ENCODE measurements at places on chromosomes 16 and 17.

DNA sequence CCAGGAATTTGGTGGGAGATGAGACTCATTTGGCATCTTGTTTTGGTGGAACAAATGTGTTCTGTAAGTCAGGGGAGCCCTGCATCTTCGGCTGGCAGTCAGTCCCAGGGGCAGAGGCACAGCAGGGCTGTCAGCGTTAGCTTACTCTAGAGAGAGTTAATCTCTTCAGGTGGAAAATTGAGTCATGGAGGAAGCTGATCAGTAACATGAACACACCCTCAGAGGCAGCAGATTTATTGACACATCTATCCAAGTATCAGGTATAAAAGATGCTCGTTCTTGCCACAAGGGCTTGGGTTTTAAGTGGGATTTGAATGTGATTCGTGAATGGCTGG lies 55.2 kb downstream of the EPN2 start:
- no peak for DNase-seq

DNA sequence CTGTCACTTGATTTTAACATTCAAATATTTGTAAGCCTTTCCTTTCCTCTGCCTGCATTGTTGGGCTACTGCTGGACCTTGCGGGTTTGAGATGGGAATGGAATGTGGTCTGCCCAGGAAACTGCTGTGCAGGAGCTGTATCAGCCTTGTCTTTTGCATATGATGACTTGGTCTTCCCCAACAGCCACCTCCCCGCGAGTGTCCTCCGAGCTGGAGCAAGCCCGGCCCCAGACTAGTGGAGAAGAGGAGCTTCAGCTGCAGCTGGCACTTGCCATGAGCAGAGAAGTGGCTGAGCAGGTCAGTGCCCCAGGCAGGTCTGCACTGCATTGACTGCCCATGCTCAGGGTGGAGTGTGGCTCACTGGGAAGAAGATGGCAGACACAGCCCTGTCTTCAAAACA lies 52.8 kb downstream of the B9D1 start:
- no peak for DNase-seq

GRCh38 chr16:57807968-57808528 lies 5.8 kb upstream of the KIFC3 start:
- peak; percentile 76 for DNase-seq

DNA sequence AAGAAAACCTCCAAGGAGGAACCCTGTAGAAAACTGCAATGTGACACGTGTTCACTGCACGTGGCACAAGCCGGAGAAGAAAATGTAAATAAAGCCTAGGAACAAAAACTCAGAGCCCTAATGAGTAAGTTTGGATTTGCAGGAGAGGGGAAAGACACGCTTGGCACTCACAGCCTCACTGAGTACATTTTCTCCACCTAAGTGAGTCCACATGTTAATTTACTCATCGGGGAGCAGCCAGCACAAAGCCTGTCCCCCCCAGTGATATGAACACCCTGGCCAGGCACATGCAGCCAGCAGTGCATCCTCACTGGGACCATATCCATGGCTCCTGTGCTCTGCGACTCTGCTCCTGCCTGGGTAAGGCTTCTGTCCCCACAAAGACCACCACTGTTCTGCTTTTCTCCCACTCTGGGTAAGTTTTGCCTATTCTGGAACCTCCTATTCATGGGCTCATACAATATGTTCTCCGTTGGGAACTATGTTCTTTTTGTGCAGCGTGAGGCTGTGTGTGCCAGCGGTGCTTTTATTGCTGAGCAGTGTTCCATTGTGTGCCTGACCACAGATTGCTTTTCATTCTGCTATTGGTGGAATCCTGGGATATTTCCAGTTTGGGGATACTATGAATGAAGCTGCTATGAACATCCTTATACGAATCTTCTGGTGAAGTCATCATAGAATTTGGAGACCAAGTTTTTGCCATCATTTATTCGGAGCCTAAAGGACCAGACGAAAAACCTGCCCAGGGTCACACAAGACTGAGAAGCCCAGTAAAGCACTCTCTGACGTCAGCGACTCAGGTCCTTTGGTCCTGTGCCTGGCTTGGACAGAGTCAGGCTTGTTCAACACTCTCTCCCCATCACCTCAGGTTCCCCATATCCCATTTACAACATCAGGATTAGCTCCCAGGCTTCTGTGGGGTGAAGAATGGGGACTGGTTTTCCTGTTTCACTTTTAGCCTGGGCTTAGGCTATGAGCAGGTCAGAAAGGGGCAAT lies 53.3 kb downstream of the RNF112 start:
- DNase-seq: no peak

DNA sequence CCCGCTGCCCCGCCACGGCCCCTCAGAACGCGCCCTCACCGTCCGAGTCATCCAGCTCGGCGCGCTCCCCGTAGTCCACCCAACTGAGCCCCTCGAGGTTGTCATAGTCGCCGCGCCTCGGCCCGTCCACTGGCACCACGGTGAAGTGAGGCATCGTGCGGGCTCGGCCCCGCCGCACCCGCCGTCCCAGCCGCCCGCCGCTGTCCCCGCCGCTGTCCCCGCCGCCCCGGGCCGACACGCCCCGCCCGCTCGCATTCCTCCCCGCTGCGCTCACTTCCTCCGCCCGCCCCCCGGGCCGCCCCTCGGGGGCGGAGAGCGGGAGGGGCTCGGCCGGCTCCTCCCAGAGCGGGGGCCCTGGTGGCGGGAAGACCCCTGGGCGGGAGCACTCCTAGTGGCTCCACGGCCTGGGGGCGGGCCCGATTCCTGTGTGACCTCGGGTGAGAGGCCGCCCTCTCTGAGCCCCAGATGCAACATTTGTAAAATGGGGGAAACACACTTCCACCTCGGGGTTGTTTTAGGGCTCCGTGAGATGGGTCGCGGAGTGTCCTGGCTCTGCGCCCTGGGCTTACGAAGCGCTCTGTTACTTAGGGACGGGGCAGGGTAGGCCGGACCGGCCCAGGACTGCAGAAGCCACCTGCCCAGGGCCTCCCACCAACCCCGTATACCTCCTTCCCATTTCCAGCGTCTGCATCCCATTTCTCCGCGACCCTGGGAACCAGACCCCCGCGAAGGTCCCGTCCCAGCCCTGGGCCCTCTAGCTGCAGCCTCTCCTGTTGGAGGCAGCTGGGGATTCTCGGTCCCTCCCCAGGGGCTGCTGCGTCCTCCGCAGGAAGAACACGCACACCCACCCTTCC lies at the start of gene SLC12A4:
Gene SLC12A4, minus strand, starts transcription at position 238 of the 854 bp plus-strand sequence. Its CDS starts 84 bp downstream, at position 154.
- DNase-seq: peak; percentile 62

DNA sequence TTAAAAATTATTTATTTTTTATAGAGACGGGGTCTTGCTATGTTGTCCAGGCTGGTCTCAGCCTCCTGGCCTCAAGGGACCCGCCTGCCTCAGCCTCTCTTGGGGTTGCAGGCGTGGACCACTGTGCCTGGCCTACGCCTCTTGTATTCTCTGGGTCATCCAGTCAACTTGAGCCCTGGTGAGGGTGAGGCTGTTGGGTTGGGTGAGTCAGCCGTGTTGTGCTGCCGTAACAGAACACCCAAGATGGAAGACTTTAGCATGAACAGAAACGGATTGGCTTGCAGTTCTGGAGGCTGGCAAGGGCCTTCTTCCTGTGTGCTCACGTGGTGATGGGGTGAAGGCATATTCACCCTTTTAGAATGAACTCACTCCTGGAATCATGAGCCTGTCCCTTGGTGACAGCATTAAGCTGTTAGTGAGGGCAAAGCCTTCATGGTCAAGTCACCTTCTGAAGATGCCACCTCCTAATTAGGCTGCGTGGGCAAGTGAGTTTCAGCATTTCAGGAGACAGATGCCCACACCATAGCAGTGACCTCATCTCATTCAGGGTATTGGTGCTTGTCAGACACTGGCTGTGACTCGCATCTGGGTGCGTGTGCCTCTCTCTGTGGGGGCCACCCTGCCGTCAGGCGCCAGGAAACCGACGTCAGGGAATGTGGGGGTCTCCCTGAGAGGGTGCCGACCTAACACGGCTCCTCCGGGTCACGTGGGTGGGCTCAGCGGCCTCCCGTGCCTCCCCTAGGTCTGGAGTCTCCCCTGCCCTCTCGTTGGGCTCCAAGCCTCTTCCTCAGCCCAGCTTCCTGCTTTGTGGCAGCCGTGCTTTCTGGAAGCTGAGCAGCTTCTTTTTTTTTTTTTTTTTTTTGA lies 49.8 kb downstream of the WDR45B start:
- no peak for DNase-seq

DNA sequence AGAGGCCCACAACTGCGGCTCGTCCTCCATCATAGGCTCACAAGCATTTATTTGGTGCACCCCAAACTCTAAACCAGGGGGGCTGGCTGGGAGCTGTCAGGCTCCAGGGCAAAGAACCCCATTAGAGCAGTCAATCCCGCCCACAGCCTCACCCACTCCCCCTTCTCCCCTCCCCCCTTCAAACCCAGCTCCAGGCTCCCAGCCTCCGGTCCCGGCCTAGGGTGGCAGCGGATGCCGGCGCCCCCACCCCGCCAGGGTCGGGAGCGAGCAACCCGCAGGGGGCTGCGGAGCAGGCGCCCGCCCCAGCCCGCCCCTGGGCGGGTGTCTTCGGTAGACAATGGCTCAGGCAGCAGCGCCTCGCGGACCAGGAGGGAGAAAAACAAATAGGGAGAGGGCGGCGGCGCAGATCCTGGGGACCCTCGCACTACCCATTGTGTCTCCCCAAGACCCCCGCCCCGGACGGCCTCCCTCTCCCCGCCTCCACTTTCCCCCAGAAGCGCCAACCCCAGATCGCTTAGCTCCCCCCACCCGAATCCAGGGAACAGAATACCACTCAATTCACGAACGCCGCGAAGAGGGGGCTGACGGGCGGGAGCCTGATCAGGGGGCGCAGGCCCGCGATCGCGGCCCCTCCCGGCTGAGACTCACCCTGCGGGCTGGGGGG lies 572 bp downstream of the FAM171A2 start:
- DNase-seq: no peak

- DNase-seq: no peak
These were observed 19.7 kb upstream of the RMI2 start for GRCh38 chr16:11325404-11326083.

DNA sequence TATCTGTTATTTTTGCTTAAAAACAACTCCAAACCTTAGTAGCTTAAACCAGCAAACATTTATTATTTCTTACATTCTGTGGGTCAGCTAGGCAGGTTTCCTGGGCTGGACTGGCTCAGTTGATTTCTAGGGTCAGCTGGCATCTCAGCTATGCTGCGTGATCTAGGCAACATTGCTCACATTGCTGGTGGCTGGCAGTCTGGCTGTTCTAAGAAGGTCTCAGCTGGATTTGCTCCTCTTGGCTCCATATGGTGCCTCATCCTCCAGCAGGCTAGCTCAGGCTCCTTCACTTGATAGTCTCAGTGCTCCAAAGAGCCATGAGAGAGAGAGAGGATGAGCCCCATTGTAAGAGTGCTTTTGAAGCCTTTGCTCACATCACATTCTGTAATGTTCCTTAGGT lies 470.6 kb upstream of the CDH5 start:
- no peak for DNase-seq

- no peak for DNase-seq
These were observed 157.4 kb downstream of the PRKCA start for GRCh38 chr17:66459811-66460270.

DNA sequence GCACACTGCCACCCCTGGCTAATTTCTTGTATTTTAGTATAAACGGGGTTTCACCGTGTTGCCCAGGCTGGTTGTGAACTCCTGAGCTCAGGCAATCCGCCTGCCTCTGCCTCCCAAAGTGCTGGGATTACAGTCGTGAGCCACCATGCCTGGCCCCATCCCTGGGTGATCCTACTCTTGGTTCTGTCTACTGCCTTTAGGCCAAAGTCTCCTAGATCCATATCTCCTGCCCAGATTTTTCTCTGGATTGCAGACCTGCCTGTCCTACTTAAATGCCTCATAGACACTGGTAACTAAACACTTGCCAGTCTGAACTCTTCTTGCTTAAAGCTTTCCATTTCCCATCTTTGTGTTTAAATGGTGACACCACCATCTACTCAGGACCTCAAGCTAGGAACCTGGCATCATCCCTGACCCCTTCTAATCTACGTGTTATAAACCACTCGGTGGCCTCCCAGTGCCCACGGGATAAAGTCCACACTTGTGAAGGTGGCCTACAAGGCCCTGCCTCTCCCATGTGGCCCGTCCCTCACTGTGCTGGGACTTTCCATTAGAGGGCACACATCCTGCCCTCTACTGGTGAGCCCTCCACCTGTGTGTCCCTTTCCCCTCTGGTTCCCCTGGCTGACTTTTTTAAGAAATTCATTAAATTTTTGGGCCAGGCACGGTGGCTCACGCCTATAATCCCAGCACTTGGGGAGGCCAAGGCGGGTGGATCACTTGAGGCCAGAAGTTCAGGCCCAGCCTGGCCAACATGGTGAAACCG lies 51.1 kb downstream of the USP43 start:
- no peak for DNase-seq

- DNase-seq: no peak
These were observed 31.3 kb downstream of the KDM8 start for GRCh38 chr16:27234603-27235002.

DNA sequence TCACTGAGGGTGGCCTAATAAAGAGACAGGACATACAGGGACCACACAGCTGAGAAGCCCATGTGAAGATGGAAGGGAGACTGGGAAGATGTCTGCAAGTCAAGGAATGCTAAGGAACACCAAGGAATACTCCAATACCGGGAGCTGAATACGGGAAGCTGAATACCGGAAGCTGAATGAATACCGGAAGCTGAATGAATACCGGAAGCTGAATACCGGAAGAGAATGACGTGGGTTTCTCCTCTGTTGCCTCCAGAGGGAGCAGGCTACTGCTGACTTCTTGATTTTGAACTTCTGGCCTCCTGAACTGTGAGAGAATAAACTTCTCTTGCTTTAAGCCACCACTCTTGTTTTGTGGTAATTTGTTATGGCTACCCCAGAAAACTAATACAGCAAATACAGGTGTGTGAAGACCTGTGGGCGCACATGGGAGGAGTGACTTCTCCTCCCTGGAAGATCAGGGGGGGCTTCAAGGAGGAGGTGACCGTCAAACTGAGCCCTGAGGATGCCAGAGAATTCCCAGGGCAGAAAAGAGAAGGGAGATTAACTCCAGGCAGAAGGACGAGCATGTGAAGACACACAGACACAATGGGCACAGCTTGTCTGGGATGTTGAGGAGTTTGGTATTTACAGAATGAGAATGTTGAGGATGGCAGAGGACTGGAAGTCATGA lies 259.9 kb downstream of the IRF8 start:
- DNase-seq: no peak

- peak; percentile 69 for DNase-seq
These were observed 2.3 kb downstream of the RPUSD1 start for GRCh38 chr16:785563-786535.

GRCh38 chr17:39400547-39401411 lies 647 bp downstream of the FBXL20 start:
- DNase-seq: no peak

- peak; percentile 79 for DNase-seq
These were observed 1.4 kb upstream of the KANSL1 start for GRCh38 chr17:46194393-46195216.

- no peak for DNase-seq
These were observed 6.2 kb upstream of the KANSL1 start for GRCh38 chr17:46199379-46199778.

Measured in hematopoietic multipotent progenitor cell treated with erythropoietin and hydrocortisone succinate and interleukin-3 and kit ligand, for 15 days (in vitro differentiated cells).